Fibroblast of pulmonary artery (primary cell): ENCODE measurements at places on chromosomes 6 and 20.

DNA sequence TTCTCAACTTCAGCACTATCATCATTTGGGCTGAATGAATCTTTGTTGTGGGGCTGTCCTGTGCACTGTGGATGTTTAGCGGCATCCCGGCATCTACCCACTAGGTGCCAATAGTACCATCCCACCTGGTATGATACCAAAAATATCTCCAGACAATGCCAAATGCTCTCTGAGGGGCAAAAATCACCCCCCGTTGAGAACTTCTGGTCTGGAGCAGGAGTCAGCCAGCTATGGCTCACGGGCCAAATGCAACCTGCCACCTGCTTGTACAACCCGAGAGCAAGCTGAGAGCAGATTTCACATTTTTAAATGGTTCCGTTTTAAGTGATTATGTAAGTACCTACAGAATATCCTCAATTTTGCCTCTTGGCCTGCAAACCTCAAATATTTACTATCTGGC lies 26.8 kb downstream of the KCNB1 start:
- no peak for DNase-seq

GRCh38 chr6:66896415-66896814 lies 1189.4 kb upstream of the EYS start:
- DNase-seq = peak; percentile 24

GRCh38 chr6:14593286-14593685 lies 475.7 kb downstream of the CD83 start:
- no peak for DNase-seq

- DNase-seq = no peak
Observed at GRCh38 chr20:52800734-52801627, 171.2 kb upstream of the TSHZ2 start.

GRCh38 chr6:164303102-164303964 lies 888.8 kb downstream of the QKI start:
- DNase-seq = peak; percentile 78
